Heart right ventricle (tissue), 16 donors: ENCODE measurements at places on chromosomes 7 and 10. TPM values are rescaled to one million over a fixed set of nuclear protein-coding genes. Genes with fewer than 3 reads are reported as not detected.

Gene RNF32
- total RNA-seq, result not detected

Gene CRTAC1
- total RNA-seq, result 1.3 TPM

Gene SGCE
- 21.2 TPM for total RNA-seq

DNA sequence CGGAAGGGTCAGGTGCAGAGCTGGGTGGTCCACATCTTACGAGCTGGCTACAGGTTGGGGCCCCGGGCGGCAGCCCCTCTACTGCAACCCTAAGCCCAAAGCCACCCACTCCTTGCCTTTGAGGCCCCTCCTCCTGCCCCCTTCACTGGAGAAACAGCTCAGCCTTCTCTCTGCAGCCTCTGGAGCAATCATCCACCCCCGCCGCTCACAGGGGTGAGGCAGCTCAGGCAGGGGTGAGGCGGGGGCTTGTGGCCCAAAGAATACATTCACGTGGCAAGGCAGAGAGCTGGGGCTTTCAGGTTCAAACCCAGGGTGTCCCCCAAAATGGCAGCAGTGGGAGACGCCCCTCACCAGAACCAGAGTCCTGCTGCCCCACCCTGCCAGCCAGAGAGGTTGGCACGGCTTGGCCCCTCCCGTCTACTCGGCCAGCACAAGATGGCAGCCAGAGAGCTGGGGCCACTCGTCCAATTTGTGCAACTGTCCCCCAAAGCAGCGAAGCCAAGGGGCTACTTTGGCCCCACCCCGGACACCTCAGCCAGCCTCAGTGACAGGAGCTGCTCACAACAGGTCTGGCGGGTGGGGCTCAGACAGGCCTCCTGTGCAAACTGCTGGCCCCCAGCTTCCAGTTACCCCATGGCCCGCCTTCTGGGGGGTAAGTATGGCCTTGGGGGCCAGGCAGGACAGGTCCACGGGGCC, 7.2 kb downstream of the GNB2 start:
- H3K4me3 ChIP-seq, result no peak overlapping the region
- peaks cover 35% of the 10 kb centered on the region for H3K36me3 ChIP-seq
- no peak for DNase-seq
- H3K27ac ChIP-seq, result peak overlapping the region; percentile 4

- DNase-seq, result no peak
- no peak overlapping the region for H3K4me3 ChIP-seq
- no peak overlapping the region for H3K27ac ChIP-seq
These were observed 18.3 kb upstream of the PODXL start for GRCh38 chr7:131574741-131575140.

DNA sequence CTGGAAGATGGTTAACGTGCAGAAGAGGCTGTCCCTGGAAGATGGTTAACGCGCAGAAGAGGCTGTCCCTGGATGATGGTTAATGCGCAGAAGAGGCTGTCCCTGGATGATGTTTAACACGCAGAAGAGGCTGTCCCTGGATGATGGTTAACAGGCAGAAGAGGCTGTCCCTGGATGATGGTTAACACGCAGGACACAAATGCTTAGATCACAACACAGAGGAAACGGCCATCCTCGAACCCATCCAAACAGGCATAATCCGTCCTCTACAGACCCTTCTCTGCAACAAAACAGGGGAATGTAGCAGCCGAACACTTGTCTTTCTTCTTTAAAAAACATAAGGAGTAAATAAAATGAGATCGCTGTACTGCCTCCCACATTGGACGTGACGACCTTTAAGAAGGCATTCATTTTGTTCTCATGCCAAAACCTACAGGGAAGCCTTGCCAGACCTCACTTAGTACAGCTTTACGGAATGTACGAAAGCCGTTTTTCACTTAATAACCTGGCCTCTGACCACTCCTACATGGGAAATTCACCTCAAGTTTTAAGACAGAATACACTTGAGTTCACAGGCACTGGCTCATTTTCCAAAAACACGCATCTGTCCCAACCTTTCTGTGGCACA, 245.2 kb downstream of the ZMYND11 start:
- no peak for DNase-seq
- no peaks in the 10 kb centered on the region for H3K27me3 ChIP-seq
- peaks cover 71% of the 10 kb centered on the region for H3K36me3 ChIP-seq
- no peak overlapping the region for H3K4me3 ChIP-seq

GRCh38 chr7:128679920-128680319, 7.8 kb downstream of the GARIN1A start:
- H3K4me1 ChIP-seq, result no peaks in the 10 kb centered on the region
- H3K36me3 ChIP-seq, result peaks cover 33% of the 10 kb centered on the region
- no peak overlapping the region for H3K4me3 ChIP-seq
- H3K27me3 ChIP-seq, result no peaks in the 10 kb centered on the region
- no peak for DNase-seq
- no peak overlapping the region for H3K27ac ChIP-seq

- H3K36me3 ChIP-seq, result no peaks in the 10 kb centered on the region
- H3K4me1 ChIP-seq, result peaks cover 16% of the 10 kb centered on the region
- DNase-seq, result peak; percentile 56
- H3K27me3 ChIP-seq, result no peaks in the 10 kb centered on the region
- H3K4me3 ChIP-seq, result no peak overlapping the region
These were observed 76.7 kb downstream of the ATXN7L1 start for GRCh38 chr7:105799677-105800076.

DNA sequence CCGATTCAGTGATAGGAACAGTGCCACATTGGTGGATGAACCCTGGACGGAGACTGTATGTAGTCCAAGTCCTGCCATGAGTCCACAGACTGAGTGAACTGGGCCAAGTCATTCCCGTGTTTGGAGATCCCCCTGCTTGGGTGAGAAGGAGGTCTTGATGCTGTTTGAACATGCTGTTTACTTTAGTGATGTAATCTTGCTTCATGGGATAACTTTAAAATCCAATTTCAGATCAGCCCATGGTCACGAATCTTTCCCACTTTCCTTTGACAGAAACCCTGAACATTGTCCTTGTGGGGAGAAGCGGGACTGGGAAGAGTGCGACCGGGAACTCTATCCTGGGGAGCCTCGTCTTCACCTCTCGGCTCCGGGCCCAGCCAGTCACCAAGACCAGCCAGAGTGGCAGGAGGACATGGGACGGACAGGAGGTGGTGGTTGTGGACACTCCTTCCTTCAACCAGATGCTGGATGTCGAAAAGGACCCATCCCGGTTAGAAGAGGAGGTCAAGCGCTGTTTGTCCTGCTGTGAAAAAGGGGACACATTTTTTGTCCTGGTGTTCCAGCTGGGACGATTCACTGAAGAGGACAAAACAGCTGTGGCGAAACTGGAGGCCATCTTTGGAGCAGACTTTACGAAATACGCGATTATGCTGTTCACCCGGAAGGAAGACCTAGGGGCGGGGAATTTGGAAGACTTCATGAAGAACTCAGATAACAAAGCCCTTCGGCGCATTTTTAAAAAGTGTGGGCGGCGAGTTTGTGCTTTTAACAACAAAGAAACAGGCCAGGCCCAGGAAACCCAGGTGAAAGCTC, 26.6 kb downstream of the GIMAP8 start:
- H3K36me3 ChIP-seq, result peaks cover 69% of the 10 kb centered on the region
- H3K4me3 ChIP-seq, result no peak overlapping the region
- peaks cover 95% of the 10 kb centered on the region for H3K4me1 ChIP-seq
- no peaks in the 10 kb centered on the region for H3K27me3 ChIP-seq

DNA sequence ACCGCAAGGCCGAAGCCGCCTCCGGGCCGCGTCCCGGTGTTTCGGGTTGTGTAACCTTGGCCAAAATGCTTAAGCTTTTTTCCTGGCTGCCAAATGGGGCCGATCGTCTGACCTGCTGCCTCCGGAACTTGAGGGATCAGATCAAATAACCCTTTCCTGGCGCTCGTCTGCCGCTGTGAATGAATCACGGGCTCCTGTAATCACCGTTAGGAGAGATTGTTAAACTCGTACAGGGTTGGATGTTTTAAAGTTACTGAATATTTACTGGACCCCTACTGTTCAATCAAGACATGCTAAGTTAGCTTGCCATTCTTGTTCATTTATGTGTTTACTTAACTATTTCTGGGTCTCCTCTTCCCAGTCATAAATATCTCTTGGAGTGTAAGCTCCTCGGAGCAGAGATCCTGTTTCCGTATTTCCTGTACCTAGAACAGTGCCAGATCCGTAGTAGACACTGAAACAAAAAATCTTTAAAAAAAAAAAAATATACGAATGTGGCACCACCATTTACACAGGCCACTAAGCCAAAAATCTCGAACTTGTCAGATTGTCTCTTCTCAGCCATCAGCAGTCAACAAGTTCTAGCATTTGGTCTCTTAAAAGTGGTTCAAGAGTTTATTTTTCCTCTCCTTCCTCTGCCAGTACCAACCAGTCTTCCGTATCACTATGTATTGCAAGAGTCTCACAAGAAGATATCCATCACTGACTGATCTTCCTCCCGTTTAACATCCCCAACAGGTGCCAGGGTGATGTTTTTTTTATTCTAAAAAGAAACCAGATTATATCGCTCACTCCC, 650 bp upstream of the TM9SF3 start:
- H3K27ac ChIP-seq, result peak overlapping the region; percentile 97
- peak overlapping the region; percentile 93 for H3K4me3 ChIP-seq
- H3K27me3 ChIP-seq, result no peaks in the 10 kb centered on the region
- DNase-seq, result no peak

DNA sequence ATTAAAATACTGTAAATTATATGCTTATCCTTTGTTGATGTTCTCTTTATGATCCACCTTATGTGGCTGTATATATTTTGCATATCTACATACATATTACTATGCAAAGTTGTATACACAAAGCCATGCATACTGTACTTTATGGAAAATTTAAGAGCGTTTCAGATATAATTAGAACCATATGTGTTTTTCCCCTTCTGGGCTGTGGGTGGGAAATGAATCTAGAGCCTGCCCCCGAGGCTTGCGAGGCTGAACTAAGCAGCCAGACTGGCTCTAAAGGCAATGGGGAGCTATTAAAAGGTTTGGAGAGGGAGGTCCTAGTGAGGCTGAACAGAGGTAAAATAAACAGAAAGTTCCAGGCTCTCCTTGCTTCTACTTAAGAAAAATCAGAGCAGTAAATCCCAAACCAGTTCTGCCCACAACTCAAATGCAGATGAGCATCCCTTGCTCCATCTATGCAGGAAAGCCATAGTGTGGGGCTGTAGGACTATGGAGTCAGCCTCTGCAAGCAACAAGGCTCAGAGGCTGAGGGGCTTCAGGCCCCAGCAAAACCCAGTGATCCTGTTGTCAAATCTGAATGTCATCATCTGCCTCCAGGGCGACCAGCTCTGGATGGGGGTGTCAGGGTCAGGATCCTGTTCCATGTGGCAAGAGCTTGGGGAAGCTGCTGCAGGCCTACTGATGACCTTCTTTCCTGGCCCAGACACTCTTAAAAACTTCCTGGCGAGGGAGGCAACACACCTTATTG, 14.1 kb upstream of the DDIT4 start:
- H3K4me3 ChIP-seq, result no peak overlapping the region
- peaks cover 61% of the 10 kb centered on the region for H3K4me1 ChIP-seq
- no peaks in the 10 kb centered on the region for H3K27me3 ChIP-seq
- no peak for DNase-seq
